ENCODE measurements at places on chromosomes 6 and 20. TPM values are rescaled to one million over a fixed set of nuclear protein-coding genes. Genes with fewer than 3 reads are reported as not detected.
A peak's percentile ranks its signal among the peaks of the same experiment; 100 is the strongest.

UBD gene
- 2.3 TPM for total RNA-seq

- H3K27me3 ChIP-seq = no peaks in the 10 kb centered on the region
- no peak overlapping the region for H3K4me3 ChIP-seq
- no peaks in the 10 kb centered on the region for H3K36me3 ChIP-seq
- H3K4me1 ChIP-seq = peaks cover 8% of the 10 kb centered on the region
- H3K27ac ChIP-seq = no peak overlapping the region
- no peak for DNase-seq
Observed at GRCh38 chr6:53584726-53585125, 39.8 kb upstream of the GCLC start.

CENPB gene
- total RNA-seq = 54.6 TPM

- H3K27ac ChIP-seq = no peak overlapping the region
- no peaks in the 10 kb centered on the region for H3K36me3 ChIP-seq
- peaks cover 3% of the 10 kb centered on the region for H3K27me3 ChIP-seq
Observed at GRCh38 chr20:4060064-4060795, 44.9 kb upstream of the RNF24 start.

GRCh38 chr6:19804205-19805128 lies 32.7 kb upstream of the ID4 start:
- H3K27ac ChIP-seq = no peak overlapping the region
- peaks cover 52% of the 10 kb centered on the region for H3K27me3 ChIP-seq
- H3K4me1 ChIP-seq = peaks cover 9% of the 10 kb centered on the region
- no peaks in the 10 kb centered on the region for H3K36me3 ChIP-seq

GRCh38 chr6:7260291-7261031 lies 52.5 kb downstream of the SSR1 start:
- no peaks in the 10 kb centered on the region for H3K36me3 ChIP-seq
- H3K4me1 ChIP-seq = peaks cover 16% of the 10 kb centered on the region
- H3K27me3 ChIP-seq = peaks cover 28% of the 10 kb centered on the region
- peak overlapping the region; percentile 79 for H3K4me3 ChIP-seq
- peak overlapping the region; percentile 26 for H3K27ac ChIP-seq
- no peak for DNase-seq

GRCh38 chr6:105781248-105781647 lies 304.9 kb upstream of the PRDM1 start:
- H3K4me1 ChIP-seq = peaks cover 16% of the 10 kb centered on the region
- H3K36me3 ChIP-seq = peaks cover 1% of the 10 kb centered on the region

TRMT6 gene
- 34.1 TPM for total RNA-seq

BNIP5 gene
- not detected for total RNA-seq

GRCh38 chr6:168162366-168162765 lies 83.4 kb upstream of the FRMD1 start:
- DNase-seq = no peak
- no peak overlapping the region for H3K4me3 ChIP-seq
- no peaks in the 10 kb centered on the region for H3K4me1 ChIP-seq
- peaks cover 16% of the 10 kb centered on the region for H3K27me3 ChIP-seq
- H3K36me3 ChIP-seq = no peaks in the 10 kb centered on the region
- H3K27ac ChIP-seq = no peak overlapping the region

GRCh38 chr20:57585466-57586213 lies 24.7 kb downstream of the PCK1 start:
- H3K4me1 ChIP-seq = peaks cover 2% of the 10 kb centered on the region
- DNase-seq = no peak
- no peaks in the 10 kb centered on the region for H3K36me3 ChIP-seq
- no peak overlapping the region for H3K4me3 ChIP-seq

MAFB gene
- total RNA-seq = not detected

SLC22A16 gene
- total RNA-seq = not detected

PI16 gene
- total RNA-seq = 0.18 TPM

SYCP2L gene
- not detected for total RNA-seq

HMGN4 gene
- 89.2 TPM for total RNA-seq

GRCh38 chr6:163120223-163120622 lies 294.3 kb upstream of the QKI start:
- no peaks in the 10 kb centered on the region for H3K4me1 ChIP-seq
- no peaks in the 10 kb centered on the region for H3K36me3 ChIP-seq
- no peak overlapping the region for H3K27ac ChIP-seq
- no peak for DNase-seq
- no peak overlapping the region for H3K4me3 ChIP-seq

GRCh38 chr6:51029561-51029960 lies 210.9 kb downstream of the TFAP2B start:
- no peaks in the 10 kb centered on the region for H3K27me3 ChIP-seq
- no peak for DNase-seq
- H3K4me3 ChIP-seq = no peak overlapping the region
- H3K27ac ChIP-seq = no peak overlapping the region
- no peaks in the 10 kb centered on the region for H3K36me3 ChIP-seq
- no peaks in the 10 kb centered on the region for H3K4me1 ChIP-seq

- no peaks in the 10 kb centered on the region for H3K4me1 ChIP-seq
- peaks cover 19% of the 10 kb centered on the region for H3K27me3 ChIP-seq
- no peak for DNase-seq
- no peaks in the 10 kb centered on the region for H3K36me3 ChIP-seq
- no peak overlapping the region for H3K4me3 ChIP-seq
- no peak overlapping the region for H3K27ac ChIP-seq
Observed at GRCh38 chr20:57280221-57280620, 13.8 kb upstream of the BMP7 start.

OR2B6 gene
- total RNA-seq = not detected

ISM1 gene
- 3.2 TPM for total RNA-seq

GRCh38 chr20:20993372-20993771 lies 112.8 kb downstream of the LINC00237 start:
- H3K27me3 ChIP-seq = peaks cover 14% of the 10 kb centered on the region
- no peak for DNase-seq
- no peaks in the 10 kb centered on the region for H3K4me1 ChIP-seq
- H3K36me3 ChIP-seq = no peaks in the 10 kb centered on the region

GRCh38 chr6:148570456-148570855 lies 176.4 kb upstream of the UST start:
- no peak overlapping the region for H3K4me3 ChIP-seq
- DNase-seq = no peak
- H3K27ac ChIP-seq = no peak overlapping the region
- H3K4me1 ChIP-seq = peaks cover 9% of the 10 kb centered on the region
- H3K27me3 ChIP-seq = peaks cover 30% of the 10 kb centered on the region
- no peaks in the 10 kb centered on the region for H3K36me3 ChIP-seq

MEI4 gene
- total RNA-seq = not detected
